ENCODE measurements at places on chromosomes 12 and 14.

DNA sequence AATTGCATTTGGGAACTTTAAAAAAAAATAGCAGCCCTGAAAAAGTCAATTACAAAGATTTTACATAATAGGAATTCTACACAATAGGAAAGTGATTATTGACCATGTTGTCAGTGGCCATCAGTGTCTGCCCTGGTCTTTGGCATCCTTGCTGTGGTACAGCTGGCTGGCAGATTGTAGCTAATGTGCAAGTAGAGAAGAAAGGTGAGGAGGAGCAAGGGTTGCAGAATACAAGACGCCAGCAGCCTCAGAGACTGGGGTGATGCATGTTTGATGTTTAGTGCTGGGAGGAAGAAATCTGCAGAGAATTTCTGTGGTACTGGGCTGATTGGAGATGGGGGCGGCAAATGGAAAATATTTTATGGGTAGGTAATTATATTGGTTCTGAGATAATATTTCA lies 322.9 kb downstream of the TMEM117 start:
- DNase-seq: no peak

DNA sequence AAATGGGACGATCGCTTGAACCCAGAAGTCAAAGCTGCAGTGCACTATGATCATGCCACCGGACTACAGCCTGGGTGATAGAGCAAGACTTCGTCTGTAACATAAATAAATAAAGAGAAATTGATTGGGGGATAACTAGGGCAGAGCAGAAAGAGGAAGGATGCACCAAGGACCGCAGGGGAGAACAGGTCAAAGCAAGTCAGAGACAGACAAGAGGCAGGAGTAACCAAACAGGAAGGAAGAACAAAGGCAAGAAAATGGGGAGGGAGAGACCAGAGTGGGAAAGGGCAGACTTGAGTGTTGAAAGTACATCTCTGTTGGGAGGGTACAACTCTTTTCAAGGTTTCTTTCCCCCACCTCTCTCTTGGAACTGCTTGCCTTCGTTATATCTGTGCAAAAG lies 50.8 kb upstream of the ELK3 start:
- no peak for DNase-seq

DNA sequence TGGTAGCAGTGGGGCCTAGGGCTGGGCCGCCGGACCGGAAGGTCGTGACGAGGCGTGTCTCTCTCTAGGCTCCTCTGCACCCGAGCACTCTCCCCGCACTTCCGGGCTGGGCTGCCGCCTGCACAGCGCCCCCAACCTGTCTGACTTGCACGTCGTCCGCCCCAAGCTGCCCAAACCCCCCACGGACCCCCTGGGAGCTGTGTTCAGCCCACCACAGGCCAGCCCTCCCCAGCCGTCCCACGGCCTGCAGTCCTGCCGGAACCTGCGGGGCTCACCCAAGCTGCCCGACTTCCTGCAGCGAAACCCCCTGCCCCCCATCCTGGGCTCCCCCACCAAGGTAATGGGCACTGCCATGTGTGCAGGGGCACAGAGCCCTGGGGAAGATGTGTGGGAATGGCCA lies 13.3 kb upstream of the PUS1 start:
- DNase-seq: no peak

DNA sequence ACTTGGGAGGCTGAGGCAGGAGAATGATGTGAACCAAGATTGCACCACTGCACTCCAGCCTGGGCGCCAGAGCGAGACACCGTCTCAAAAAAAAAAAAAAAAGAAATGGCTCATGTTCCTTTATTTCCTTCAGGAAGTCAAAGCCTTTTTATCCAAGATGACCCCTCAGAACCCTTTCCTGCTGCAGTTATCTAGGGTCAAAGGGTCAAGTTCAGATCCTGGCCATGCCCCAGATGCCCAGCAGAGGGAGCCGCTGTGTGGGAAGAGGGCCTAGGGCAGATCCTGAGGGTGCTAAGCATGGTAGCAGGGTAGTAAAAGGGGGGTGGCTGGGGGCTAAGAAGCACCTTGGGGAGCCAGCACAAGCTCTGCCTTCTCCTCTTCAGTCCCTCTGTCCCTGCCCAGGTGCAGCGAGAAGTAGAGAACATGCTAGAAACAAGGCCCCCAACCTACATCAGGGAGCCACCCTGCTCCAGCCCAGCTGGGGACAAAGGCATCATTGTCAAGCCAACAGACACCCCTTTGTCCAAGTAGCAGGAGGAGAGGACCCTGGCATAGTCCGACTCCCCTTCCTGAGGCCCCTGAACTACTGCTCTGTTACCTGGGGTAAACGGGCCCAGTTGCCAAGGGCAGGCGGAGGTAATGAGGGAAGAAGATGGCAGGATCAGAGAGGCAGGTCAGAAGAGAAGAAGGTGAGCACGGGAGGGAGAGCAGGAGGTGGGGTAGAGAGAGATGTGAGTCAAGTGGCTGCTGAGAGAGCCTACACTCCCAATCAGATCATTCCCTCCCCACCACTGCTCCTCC lies 6.5 kb downstream of the NFE2 start:
- DNase-seq: no peak

- no peak for DNase-seq
Measured at GRCh38 chr14:68621400-68622365, 171.2 kb downstream of the ZFP36L1 start.

DNA sequence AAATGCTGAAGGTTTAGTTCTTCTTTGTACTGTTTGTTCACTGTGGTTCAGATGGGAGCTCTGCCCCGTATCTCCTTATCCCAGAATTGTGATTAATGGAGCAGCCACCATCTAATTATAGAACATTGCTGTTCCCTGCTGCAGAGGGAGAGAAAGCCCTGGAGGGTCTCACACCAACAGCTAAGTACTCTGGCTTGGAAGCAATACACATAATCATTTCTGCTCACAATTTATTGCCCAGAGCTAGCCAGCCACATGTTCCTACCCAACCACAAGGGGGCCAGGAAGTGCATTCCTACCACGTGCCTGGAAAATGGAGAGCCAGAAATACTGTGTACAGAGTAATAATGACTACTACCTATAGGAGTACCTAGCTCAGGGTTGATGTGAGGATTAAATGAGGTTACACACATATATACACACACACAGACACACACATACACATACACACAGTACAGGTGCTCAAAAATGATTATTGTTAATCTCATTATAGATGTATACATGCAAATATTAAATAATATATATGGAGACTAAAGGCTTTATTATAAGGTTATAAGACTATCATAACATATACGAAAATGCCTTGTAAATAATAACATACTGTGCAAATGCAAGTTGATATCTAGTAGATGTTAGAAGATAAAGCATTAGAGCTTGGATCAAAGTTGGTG lies 22.3 kb downstream of the MSRB3 start:
- DNase-seq: no peak

DNA sequence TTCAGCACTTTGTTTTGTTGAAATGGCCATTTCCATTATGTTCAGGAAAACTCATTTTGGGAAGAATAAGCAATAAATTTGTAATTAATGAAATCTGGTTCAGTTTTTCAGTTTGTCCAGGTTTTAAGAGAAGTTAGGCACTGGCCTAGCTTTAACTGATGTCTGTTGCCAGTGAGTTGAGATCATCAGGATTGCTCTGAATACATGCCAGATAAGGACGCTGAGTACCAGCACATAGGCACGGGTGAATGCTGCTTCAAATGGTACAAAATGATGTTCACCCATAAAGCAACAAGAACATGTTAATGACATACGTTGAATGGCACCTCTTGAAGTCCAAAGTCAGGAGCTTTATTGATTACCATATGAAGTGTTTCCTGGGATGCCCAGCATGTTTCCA lies 46.5 kb downstream of the PIWIL1 start:
- DNase-seq: no peak

DNA sequence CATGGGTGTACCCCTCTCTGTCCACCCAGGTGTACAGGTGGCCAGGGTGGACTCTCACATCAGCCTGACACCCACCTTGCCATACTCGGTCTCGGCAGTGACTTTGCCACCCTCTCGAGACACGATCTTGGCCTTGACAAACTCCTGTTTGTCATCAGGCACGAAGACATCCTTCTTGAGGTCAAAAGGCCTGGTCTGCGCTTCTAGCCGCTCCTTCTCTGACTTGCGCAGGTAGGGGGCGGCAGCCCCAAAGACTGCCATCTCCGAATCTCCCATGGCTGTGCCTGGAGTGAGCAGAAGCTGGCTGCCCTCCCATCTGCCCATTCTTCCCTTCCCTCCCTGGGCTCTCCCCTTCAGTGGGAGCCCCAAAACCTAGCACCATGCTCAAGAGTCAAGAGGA lies 2.0 kb downstream of the MYH7 start:
- no peak for DNase-seq

DNA sequence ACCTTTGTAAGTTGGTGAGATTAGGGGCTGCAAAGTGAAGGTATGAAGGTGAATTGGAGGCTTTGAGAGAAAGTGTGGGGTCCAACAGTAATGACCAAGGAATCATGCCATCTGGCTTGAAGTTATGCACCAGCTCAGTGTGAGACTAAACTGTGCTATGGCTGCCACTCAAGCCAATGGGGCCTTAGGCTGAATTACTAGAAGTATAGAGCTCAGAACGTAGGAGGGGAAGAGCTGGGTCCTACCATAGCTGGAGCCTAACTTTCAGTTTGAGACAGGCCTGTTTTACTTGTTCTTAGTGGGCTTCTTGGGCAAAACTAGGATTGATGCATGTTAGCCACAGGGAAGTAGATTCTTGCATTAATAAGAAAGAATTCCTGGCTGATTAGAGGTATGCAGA lies 194.0 kb downstream of the TSPAN9 start:
- no peak for DNase-seq

DNA sequence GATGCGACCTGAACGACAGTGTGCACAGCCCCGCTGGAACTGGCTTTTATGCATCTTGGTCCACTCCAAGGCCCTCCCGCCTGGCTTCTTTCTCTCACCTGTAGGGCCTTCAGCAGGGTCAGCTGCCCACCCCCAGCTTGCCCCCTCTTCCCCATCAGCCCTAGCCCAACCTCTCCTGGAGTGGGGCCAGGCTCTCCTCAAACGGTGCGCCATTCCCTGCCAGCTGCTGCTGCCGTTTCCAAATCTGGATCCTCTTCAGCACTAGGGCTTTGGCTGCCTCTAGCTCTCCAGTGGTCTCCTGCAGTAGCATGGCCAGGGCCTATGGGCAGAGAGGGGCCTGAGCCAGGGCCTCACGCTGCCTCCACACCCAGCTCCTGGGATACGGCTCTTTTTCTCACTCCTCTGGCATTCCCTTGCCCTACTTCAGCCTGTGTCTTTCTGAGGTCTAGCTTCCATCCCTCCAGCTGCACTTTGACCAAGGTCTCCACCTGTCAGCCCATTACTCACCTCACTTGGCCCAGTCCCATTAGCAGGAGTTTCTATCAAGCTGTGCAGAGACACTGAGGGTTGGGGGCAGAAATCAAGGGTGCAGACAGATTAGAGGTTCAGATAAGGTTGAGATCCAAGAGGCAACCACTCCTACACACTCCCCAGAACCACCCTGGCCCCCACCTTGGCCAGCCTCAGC lies 5.0 kb downstream of the STAT6 start:
- DNase-seq: no peak

GRCh38 chr14:105089746-105090492 lies 24.7 kb upstream of the GPR132 start:
- no peak for DNase-seq

DNA sequence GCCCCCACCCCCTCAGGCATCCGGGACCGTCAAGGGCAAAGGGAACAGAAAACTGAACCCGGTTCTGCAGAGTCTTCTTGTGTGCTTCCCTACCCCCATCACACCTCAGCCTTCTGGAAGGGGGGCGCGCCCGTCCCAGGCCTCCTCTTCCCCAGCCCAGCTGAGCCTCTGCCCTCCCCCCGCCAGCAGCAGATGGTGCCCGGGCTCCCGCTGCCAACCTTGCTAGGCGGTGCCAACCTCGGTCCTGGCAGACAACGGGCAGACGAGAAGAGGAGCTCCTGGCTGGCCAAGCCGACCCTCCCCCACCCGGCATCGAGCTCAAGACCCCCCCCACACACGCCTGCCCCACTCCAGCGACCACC lies 8.7 kb downstream of the STAC3 start:
- DNase-seq: no peak

DNA sequence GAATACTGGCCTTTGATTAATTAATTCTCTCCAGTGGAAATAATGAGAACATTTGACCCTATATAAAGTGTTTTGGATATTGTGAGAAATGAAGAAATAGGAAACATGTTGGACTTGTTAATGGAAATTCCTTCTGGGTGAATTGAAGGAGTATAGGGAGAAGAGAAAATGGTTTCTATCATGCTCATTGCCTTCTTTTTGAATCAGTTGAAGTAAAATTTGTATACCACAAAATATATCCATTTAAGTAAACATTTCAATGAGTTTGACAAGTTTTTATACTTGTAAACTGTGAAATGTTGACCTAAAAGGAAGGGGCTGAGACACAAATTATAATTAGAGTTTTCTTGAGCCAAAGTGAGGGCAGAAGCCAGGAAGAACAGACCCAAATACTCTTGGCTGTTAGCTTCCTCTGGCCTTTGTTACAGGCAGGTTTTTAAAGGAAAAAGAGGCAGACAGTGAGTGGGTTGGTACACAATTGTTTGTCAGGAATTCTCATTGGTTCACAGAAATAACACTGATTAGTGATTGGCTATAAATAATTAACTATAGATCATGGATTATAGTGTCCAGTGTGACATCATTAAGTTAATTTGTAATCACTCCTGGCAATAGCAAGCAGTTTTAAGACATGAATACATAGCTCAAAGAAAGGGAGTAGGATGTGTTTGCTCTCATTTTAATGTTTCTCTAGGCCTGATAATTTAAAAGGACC lies 826 bp downstream of the ZNF705A start:
- DNase-seq: no peak

DNA sequence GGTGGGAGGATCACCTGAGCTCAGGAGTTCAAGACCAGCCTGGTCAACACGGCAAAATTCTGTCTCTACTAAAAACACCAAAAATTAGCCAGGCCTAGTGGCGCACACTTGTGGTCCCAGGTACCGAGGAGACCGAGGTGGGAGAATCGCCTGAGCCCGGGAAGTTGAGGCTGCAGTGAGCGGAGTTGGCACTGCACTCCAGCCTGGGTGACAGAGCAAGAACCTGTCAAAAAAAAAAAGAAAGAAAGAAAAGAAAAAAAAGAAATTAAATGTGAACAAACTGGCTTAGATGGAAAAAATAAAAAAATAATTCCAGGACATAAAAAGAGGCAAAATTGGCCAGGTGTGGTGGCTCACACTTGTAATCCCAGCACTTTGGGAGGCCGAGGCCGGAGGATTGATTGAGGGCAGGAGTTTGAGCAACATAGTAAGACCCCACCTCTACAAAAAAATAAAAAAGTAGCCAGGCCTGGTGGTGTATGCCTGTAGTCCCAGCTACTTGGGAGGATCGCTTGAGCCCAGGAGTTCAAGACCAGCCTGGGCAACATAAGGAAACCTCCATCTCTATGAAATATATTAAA lies 3.5 kb downstream of the TMEM119 start:
- DNase-seq: no peak

- no peak for DNase-seq
Measured at GRCh38 chr14:34872822-34873588, 2.2 kb downstream of the BAZ1A start.

DNA sequence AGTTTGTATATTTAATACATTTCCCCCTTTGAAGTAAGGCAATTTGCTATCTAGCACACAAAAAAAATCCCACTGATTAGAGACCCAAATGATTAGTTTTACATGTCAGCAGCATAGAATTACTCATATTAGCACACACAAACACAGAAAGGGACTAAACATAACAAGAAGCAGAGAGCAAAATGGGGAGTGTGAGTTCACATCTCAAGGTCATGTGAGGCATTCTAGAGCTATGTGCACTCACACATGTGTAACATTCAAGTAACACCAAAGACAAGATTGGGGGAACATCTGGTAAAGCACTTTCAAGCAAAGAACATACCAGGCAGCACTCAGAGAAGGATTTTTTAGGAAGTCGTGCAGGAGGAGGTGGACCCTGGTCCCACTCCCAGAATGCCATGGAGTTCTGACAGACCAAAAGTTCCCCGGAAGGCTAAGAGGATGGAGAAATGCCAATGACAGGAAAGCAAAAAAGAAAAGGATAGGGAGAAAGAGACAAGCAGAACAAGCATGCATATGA lies 105.8 kb upstream of the SINHCAF start:
- DNase-seq: no peak

All from T-helper 22 cell (primary cell).